ENCODE measurements at places on chromosomes 4 and X. TPM values are rescaled to one million over a fixed set of nuclear protein-coding genes. Genes with fewer than 3 reads are reported as not detected.

DNA sequence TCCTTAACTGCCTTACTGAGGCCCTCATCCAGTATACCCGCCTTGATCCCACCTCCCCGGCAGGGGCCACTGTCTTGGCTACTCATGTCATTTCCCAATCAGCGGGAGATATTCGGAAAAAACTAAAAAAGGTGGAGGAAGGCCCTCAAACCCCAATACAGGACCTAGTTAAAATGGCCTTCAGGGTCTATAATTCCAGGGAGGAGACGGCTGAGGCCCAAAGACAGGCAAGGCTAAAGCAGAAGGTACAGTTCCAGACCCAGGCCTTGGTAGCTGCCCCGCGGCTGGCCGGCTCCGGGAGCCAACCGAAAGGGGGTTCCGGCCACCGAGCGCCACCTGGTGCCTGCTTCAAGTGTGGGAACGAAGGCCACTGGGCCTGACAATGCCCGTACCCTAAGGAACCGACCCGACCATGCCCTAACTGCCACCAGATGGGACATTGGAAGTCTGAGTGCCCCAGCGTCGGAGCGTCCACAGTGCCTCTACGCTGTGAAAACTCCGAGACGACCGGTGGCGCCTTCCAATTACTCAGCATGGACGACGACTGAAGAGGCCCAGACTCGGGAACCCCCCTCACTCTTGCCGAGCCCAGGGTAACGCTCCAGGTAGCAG lies 959.6 kb downstream of the RPA4 start:
- H3K4me3 ChIP-seq: no peak overlapping the region
- no peak overlapping the region for H3K27ac ChIP-seq
- no peak for DNase-seq
- H3K4me1 ChIP-seq: no peaks in the 10 kb centered on the region
- no peaks in the 10 kb centered on the region for H3K36me3 ChIP-seq

- H3K27me3 ChIP-seq: no peaks in the 10 kb centered on the region
- DNase-seq: no peak
- no peak overlapping the region for H3K27ac ChIP-seq
- no peak overlapping the region for H3K4me3 ChIP-seq
- peaks cover 10% of the 10 kb centered on the region for H3K4me1 ChIP-seq
Observed at GRCh38 chr4:120819805-120820437, 102.6 kb downstream of the PRDM5 start.

- DNase-seq: no peak
- H3K4me3 ChIP-seq: no peak overlapping the region
- H3K27me3 ChIP-seq: no peaks in the 10 kb centered on the region
- H3K36me3 ChIP-seq: no peaks in the 10 kb centered on the region
Observed at GRCh38 chr4:2814627-2815270, 21.9 kb downstream of the SH3BP2 start.

Gene ADH1C
- 0.23 TPM for total RNA-seq

DNA sequence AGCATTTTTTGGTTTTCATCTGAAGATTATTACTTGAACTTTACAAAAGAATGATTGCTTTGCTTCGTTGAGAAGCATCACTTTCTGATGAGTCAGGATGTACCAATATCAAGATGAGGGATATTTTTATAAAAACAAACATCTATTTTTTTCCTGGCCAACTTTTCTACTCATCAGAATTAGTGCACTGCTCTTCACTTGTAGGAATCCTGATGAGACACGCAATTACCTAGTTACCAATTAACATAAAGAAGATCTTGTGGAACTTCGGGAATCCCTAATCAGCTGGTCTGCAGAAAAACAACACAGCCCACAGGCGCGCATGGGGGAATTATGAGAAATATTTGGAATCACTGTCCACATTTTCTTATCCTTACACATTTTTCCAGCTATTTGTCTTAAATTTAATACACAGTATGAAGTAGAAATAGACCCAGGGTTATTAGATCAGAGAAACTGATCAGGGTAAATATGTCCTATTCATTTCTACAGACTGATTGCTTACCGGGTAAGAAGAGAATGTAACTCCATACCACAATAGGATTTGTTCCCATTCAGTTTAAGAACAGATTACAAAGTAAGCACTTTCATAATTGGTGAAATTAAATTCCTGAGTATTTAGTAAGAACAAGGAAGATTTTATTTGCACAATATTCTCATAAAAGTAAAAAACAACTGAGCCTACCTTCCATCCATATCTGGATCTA lies 50.9 kb downstream of the MFAP3L start:
- H3K27me3 ChIP-seq: no peaks in the 10 kb centered on the region
- H3K36me3 ChIP-seq: no peaks in the 10 kb centered on the region
- no peak overlapping the region for H3K27ac ChIP-seq
- H3K4me1 ChIP-seq: peaks cover 24% of the 10 kb centered on the region
- no peak overlapping the region for H3K4me3 ChIP-seq
- no peak for DNase-seq

DNA sequence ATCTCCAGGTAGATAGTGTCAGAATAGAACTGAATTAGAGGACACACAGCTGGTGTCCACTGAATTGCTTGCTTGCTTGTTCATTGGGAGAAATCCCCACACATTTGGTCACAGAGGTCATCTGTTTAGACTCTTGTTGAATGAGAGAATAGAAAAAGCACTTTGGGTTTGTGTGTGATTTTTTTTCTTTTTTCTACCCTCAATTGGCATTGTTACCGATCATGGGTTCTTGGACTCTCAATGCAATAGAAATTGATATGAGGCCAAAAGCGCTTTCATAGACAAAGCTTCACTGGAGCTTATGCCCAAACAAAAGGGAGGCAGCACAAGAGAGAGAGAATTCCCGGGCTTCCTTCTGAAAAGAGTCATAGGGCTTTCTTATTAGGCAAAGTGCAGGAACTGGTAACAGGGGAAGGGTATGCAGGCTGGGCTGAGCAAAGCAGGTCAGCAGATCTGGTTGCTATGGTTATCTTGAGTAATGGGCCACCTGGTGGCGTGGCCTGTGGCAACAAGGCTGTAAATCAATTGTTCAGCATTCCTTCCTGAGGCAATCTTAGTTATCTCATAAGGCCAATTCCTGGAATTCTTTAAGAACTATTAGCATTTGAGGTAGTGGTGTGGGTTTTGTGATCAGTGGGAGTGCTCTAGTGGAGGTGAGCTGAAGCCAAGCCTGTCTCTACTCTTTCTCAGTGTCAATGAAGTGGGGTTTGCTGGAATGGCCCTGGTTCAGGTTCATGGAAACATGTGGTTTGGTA lies 5.3 kb upstream of the GPR82 start:
- peak overlapping the region; percentile 75 for H3K27ac ChIP-seq
- peaks cover 20% of the 10 kb centered on the region for H3K4me1 ChIP-seq
- H3K36me3 ChIP-seq: no peaks in the 10 kb centered on the region

Gene ARX
- 0.52 TPM for total RNA-seq

GRCh38 chrX:63661676-63662075 lies 123.3 kb downstream of the ARHGEF9 start:
- H3K4me3 ChIP-seq: no peak overlapping the region
- no peaks in the 10 kb centered on the region for H3K4me1 ChIP-seq
- H3K27me3 ChIP-seq: no peaks in the 10 kb centered on the region
- H3K27ac ChIP-seq: no peak overlapping the region

- no peaks in the 10 kb centered on the region for H3K4me1 ChIP-seq
- H3K4me3 ChIP-seq: no peak overlapping the region
- no peaks in the 10 kb centered on the region for H3K27me3 ChIP-seq
- H3K36me3 ChIP-seq: no peaks in the 10 kb centered on the region
Observed at GRCh38 chr4:79163981-79164490, 161.8 kb downstream of the NAA11 start.

Gene SPIN2A
- total RNA-seq: 1.6 TPM

Gene FRG2
- total RNA-seq: not detected

GRCh38 chrX:39845233-39845632 lies 252.5 kb downstream of the BCOR start:
- no peaks in the 10 kb centered on the region for H3K27me3 ChIP-seq
- no peak overlapping the region for H3K4me3 ChIP-seq
- no peak for DNase-seq
- no peaks in the 10 kb centered on the region for H3K36me3 ChIP-seq
- H3K4me1 ChIP-seq: 0 out of 2 replicates have a peak, but pooled peaks cover 3% of the 10 kb centered on the region

Gene HDAC6
- 99.6 TPM for total RNA-seq

DNA sequence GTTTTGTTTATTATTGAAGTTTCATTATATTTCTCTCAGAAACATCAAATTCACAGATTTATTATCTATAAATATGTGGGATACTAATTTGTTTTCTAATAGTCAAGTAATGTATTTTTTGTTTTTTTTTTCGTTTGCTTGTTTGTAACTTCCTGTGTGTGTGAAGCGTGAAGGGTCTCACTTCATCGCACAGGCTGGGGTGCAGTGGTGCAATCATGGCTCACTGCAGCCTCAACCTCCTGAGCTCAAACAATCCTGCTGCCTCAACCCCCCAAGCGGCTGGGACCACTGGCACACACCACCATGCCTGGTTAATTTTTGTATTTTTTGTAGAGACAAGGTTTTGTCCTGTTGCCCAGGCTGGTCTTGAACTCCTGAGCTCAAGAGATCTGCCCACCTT lies 55.1 kb downstream of the SH3RF1 start:
- H3K27me3 ChIP-seq: no peaks in the 10 kb centered on the region
- H3K4me3 ChIP-seq: no peak overlapping the region
- no peaks in the 10 kb centered on the region for H3K36me3 ChIP-seq
- DNase-seq: no peak
- peaks cover 12% of the 10 kb centered on the region for H3K4me1 ChIP-seq

Gene SPATA4
- total RNA-seq: not detected

- no peak overlapping the region for H3K27ac ChIP-seq
- H3K27me3 ChIP-seq: no peaks in the 10 kb centered on the region
- DNase-seq: no peak
- H3K4me1 ChIP-seq: no peaks in the 10 kb centered on the region
- H3K36me3 ChIP-seq: no peaks in the 10 kb centered on the region
- H3K4me3 ChIP-seq: no peak overlapping the region
Observed at GRCh38 chr4:173675446-173675845, 145.4 kb upstream of the HAND2 start.

DNA sequence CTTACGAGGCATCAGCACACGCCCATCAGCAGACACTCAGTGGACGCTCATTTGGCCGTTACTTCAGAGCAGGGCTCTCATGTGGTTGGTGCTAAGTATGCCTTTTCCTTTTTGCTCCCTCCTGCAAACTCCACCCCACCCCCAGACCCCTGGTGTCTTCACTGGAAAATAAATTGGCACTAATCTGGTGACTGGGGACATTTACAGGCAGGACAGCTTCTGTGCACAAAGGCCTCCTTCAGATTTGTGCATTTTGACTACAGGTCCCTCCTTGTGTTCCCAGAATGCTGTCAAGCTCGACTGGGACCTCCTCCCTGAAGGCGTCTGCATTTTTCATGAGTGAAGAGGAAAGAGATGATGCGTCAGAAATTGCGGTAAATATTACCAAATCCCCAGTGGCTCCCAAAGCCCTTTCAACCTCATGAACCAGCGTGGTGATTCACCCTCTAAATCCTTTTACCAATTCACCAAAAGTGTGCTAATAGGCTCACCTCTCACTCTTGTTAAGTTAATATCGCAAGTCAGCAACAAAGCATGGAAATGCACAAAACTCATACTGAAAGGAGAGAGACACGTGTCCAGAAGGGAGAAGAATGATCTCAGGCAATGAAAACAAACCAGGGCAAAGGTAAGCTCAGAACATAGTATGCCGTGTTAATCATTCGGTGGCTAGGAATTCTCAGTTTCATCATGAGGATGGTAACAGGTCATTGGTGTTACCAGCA lies 119.0 kb downstream of the NKX6-1 start:
- no peak overlapping the region for H3K4me3 ChIP-seq
- no peaks in the 10 kb centered on the region for H3K4me1 ChIP-seq
- no peak overlapping the region for H3K27ac ChIP-seq
- no peaks in the 10 kb centered on the region for H3K36me3 ChIP-seq

Gene SPRY1
- 23.2 TPM for total RNA-seq
